CMK (cell line): ENCODE measurements at places on chromosomes 2 and 18.

DNA sequence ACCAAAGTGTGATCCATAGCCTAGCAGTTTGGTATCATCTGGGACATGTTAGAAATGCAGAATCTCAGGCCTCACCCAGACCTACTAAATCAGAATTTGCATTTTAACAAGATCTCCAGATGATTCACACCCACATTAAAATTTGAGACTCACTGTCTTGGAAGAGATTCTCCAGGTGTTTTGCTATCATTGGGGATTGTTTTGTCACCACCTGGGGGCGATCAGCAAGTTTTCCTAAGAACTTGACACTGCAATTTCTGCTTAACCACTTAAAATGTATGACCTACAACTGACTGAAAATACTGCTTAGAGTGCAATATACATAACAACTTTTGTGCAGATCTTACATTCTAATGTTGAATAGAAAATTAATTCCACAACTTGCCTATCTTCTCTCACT lies 18.9 kb upstream of the ITGA4 start:
- no peak for DNase-seq

- no peak for DNase-seq
Measured at GRCh38 chr2:23387221-23387550, 2.2 kb downstream of the KLHL29 start.

DNA sequence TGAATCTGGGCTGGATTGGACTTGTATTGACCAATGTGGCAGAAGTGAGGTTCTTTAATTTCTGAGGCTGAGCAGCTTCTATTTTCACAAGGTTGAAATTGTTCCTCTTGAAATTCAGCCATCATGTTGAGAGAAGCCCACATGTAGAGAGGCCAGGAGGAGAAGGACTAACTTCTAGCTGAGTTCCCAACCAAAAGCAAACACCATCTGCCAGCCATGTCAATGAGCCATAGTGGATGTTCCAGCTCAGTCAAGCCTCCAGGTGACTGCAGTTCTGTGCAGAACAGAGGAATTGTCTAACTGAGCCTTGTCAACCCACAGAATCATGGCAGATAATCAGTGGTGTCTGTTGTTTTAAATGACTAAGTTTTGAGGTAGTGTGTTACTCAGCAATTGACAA lies 110.6 kb upstream of the ACVR1 start:
- no peak for DNase-seq

DNA sequence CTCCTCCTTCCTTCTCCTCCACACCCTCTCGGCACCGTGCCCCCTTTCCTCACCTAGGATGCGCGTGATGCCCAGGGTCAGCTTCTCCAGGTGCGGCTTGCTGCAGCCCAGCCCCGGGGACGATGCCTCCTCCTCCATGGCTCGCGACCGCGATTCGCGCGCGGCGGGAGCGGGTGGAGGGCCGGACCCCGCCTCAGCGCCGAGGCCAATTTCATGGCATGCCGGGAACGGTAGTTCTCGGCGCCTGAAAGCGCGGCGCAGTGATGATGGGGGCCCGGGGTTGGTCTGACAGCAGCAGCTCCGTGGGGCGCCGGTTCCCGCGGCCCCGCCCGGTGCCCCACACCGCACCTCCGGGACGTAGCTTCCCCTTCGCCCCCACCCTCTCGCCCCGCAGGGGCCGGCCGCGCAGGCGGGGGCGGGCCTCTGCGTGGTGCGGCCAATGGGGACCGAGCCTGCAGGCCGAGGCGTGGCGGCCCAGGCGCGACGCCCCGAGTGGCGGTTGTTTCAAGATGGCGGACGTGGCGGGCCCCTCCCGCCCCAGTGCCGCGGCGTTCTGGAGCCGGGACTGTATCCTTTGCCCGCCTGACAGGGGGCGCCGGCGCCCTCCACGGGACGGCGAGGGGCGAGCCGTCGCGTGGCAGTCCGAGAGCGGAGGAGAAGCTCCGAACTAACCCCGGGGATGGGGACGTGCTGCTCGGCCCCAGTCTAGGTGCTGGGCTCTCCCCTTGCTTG lies at the start of the genes KIAA1328 and TPGS2:
TSS of gene KIAA1328 (plus strand) at position 498 of the 732 bp plus-strand sequence. CDS start at position 510, 12 bp downstream.
TSS of gene TPGS2 (minus strand) at position 373 of the 732 bp plus-strand sequence. CDS start at position 138, 235 bp downstream.
- peak; percentile 52 for DNase-seq
